ENCODE measurements at places on chromosomes 7 and 10. TPM values are rescaled to one million over a fixed set of nuclear protein-coding genes. Genes with fewer than 3 reads are reported as not detected.

PHKG1 gene
- total RNA-seq, result 9.7 TPM

MAT1A gene
- total RNA-seq, result not detected

DBF4 gene
- total RNA-seq, result 58.1 TPM

PRKG1 gene
- total RNA-seq, result not detected

NAT16 gene
- total RNA-seq, result not detected

RADIL gene
- not detected for total RNA-seq

- DNase-seq, result no peak
Observed at GRCh38 chr7:55594414-55594813, 22.1 kb upstream of the VOPP1 start.

- DNase-seq, result no peak
Observed at GRCh38 chr10:52597189-52597863, 175.3 kb downstream of the MBL2 start.

DNA sequence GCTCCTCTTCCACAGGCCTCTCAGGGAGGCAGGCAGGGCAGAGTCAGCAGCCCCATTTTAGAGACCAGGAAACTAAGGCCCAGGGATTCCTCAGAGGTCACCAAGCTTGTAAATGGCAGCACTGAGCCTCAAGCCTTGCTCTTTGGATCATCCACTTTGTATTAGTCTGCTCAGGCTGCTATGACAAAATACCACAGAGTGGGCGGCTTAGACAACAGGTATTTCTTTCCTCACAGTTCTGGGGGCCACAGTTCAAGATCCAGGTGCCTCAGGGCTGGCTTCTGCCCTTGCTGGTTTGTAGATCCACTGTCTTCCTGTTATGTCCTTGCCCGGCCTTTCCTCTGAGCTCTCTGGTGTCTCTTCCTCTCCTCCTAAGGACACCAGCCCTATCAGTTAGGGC lies 151.2 kb downstream of the GRK5 start:
- no peak for DNase-seq

GRCh38 chr7:148738737-148739535 lies 40.2 kb downstream of the CUL1 start:
- no peak for DNase-seq

DNA sequence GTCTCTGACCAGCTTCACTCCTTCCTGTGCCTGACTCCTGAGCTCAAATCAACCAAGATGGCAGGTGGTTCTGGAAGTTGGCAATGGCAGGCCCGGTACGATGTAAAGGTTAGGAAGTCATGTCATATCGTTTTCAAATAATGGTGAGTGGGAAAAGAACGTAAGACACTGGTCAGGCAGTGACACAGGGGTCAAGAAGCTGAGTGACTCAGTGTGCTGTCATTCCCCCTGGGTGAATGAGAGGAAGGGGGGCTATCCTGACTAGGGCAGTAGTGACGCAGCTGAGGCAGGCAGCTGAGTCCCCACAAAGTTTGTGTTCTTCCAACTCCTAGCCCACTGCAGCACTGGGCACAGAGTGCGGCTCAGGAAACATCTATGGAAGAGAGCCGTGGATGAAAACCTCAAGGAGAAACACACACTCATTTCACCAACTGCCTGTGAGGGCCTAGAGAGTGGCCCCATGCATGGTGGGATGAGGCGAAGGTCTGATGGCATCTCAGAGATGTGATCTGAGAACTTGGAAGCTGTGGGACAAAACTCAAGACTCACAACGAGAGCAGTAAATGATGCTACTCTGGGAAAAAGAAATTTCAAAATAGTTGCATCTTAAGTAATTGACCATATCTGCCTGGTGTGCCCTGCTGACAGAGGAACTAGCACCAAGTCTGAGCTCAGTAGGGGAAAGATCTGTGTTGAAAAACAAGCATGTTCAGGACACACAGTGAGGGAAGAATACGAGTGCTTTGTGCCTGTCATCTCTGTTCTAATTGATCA lies 23.2 kb downstream of the CREB3L2 start:
- DNase-seq, result no peak

GRCh38 chr10:551373-552252 lies 137.9 kb downstream of the DIP2C start:
- DNase-seq, result no peak

DNA sequence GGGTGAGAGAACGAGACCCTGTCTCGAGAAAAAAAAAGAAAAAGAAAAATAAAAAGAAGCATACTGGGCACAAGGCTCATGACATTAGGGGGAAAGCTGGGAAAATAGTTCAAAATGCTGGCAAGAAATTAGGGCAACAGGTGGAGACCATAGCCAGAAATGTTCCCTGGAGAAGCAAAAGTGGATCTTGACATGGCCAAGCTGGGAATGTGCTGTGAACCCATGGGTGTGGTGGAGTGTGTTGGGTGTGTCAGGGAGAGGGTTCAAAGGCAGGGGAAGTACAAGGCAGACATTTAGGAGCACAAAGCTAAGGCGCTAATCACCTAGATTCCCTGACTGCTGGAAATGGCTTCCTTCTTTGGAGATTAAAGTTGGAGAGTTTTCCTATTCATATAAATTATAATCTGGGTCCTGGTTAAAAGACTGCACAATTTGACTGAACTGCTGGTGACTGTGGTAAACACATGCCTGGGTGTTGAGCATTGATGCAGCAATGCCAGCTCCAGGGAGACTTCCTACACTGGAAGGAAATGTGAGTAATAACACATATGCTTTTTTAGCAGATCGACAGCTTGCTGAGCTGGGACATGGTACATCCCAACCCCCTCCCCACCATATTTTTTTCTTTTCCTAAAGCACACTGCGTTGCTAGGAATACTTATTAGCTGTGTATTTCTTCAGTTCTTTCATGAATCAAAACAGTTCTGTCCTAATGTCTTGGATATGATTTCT lies 70.1 kb upstream of the ARHGAP21 start:
- DNase-seq, result no peak

DNA sequence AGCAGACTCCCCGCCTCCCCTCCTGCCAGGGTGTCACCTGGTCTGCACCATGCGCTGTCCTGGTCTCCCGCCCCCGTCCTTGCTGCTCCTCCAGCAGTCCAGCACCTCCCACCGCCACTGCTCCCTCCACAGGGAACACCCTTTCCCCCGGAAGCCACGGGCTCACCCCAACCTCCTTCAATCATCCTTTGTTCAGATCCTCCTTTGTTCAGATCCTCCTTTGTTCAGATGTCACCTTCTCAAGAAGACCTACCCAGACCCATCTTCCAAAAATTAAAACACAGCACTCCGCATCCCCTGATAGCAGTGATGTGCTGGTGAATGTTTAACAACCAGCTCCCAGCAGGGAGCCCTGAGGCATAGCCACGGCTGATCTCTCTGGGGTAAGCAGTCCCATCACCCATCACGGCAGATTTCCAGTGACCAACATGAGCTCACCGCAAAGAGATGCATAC lies 237.7 kb downstream of the USP6NL start:
- no peak for DNase-seq

GRCh38 chr10:71205468-71205867 lies 6.9 kb upstream of the UNC5B start:
- DNase-seq, result no peak

DNA sequence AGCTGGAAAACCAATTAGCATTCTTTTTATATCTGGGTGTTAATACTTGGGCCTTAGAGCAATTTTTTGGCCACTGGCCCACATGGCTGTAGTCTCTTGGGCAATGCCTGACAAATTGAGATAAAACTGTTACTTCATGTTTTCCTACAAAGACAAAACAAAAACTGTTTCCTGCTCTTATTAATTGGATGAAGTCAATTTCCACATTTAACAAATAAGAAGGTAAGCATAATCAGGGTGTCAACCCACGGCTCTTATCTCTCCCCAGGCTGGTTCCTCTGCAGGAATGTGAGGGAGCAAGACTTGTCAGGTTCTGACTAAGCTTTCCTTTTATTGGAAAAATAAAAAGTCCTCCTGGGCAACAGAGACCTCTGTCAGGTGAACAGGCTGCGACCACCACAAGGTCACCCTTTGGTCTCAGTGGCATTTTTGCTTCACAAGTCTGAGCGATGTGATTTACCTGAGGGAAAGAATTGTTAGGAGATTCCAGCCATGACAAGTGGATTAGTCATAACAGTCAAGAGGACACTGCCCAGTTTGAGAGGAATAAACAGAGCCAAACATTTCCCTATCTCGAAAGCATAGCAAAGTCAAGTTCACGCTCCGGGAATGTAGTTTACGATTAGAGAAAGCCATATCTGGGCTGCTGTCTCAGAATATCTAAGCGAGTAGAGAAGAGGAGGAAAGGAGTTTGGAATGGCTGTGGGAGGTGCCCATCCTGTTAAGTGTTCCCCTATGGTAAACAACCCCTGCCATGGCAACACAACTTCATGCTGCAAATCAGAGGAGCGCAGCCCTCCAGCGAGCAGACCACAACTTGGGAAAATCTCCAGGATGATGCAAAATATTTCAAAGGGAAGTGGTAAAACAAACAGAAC lies 144.4 kb downstream of the TES start:
- no peak for DNase-seq

DNA sequence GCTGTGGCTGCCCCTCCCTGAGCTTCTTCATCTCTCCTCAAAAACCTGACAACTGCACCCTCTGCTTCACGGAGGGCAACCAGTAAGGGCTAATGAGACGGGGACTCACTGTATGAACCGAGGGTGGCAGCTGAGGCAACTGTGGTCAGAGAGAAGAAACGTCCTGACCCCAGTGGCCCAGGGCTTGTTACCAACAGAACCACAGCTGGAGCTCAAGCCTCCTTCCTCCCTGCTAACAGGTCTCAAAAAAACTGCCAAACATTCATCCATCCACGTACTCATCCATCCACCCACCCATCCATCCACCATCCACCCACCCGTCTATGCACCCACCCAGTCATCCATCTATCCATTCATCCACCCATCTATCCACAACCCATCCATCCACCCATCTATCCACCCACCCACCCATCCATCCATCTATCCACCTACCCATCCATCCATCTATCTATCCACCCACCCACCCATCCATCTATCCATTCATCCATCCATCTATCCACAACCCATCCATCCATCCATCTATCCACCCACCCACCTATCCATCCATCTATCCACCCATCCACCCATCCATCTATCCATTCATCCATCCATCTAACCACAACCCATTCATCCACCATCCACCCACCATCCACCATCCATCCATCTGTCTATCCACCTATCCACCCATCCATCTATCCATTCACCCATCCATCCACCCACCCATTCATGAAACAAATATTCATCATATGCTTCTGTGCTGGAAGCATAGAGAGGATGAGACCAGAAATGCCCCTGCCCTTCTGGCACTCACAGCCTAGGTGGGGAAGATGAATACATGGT lies 111.7 kb downstream of the PDGFA start:
- no peak for DNase-seq

DNA sequence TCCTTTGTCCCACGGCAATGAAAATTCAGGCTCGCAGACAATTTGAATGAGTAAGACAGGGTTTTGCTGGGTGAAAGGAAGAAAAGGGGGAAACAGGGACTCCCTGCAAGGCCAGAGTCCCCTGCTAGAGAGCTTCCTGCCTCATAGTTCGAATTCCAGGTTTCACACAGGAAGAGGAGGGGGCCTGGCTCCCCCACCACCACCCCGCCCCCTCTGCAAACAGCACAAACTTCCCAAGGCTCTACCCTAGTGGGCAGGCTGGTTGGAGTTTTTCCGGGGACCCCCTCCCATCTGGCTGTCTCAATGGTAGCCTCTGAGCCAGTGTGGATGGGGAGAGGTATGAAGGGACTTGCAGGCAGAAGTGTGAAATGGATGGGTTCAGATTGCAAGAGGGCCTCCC lies 57.4 kb upstream of the NEBL start:
- no peak for DNase-seq

- DNase-seq, result no peak
Observed at GRCh38 chr7:72023926-72024325, 388.2 kb downstream of the CALN1 start.

DNA sequence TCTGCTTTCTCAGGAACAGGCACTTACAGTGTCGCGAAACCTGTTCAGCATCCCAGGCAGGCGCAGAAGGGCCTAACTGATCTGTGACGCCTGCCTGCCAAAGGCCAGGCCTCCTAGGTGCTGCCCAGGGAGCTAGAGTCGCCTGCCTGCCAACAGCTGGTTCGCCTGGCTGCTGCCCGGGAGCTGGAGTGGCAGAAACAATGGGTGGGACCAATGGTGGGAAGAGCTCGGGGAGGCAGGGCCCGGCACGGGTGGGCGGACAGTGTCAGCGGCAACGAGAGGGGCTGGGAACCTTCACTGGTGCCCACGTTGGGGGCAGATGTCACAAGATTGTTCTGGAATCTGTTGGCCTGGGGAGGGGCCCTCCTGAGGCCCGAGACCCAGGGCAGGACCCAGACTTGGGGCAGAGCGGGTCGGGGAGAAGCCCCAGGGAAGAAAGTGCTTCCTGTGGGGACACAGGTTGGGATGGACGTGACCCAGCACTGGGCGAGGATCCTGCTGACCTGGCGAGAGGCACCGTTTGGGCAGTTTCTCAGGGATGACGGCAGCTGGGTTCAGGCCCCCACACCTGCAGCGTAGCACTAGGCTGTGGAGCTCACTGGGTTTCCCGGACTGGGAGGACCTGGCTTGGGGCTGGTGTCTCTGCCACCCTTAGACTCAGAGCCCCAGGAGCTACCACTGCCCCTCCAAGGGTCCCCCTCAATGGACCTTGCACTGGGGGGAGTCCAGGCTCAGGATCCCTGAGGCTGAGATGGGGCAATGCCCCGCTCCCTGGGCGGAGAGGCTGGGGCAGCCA lies 181.8 kb downstream of the ELFN1 start:
- DNase-seq, result no peak

- DNase-seq, result no peak
Observed at GRCh38 chr10:93498166-93498565, 1.8 kb downstream of the CEP55 start.

DNA sequence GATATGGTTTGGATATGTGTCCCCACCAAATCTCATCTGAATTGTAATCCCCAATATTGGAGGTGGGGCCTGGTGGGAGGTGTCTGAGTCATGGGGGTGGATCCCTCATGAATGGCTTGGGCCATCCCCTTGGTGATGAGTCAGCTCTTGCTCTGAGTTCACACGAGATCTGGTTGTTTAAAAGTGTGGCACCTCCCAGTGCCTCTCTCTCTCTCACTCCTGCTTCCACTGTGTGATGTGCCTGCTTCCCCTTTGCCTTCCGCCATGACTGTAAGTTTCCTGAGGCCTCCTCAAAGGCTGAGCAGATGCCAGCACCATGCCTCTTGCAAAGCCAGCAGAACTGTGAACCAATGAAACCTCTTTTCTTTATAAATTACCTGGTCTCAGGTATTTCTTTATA lies 4.8 kb upstream of the GCK start:
- no peak for DNase-seq

DNA sequence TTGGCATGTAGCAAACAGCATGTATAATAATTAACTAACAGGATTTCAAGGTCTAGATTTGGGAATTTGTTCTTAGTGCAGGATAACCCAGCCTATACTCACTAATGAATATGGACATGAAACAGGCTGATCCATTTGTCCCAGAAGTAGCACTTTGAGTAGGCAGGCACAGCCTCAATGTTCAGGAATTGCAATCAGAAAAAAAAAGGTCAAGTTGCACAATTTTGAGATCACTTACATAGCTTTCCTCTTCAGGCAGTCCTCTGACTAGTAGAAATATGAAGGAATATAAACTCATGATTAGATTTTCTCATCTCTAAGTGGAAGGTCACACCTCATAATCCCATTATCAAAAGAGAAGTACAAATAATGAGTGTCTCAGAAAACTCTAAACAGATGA lies 921.4 kb upstream of the CELF2 start:
- DNase-seq, result no peak
